Activated T-helper 1 cell treated with anti-CD3 and anti-CD28 coated beads, Interleukin-12 subunit alpha, Interleukin-12 subunit beta, Interleukin-2, Interleukin-4 antibody, amounts not matched to agents 30 ng/mL and 10 ng/mL and 1 ng/mL, durations not matched to agents 14 hours and 24 hours and 36 hours (primary cell): ENCODE measurements at places on chromosomes 12 and 14.

DNA sequence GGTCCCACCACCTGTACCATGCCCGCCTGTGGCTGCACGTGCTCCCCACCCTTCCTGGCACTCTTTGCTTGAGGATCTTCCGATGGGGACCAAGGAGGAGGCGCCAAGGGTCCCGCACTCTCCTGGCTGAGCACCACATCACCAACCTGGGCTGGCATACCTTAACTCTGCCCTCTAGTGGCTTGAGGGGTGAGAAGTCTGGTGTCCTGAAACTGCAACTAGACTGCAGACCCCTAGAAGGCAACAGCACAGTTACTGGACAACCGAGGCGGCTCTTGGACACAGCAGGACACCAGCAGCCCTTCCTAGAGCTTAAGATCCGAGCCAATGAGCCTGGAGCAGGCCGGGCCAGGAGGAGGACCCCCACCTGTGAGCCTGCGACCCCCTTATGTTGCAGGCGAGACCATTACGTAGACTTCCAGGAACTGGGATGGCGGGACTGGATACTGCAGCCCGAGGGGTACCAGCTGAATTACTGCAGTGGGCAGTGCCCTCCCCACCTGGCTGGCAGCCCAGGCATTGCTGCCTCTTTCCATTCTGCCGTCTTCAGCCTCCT, 1.1 kb downstream of the INHBE start:
- H3K4me1 ChIP-seq = peaks cover 39% of the 10 kb centered on the region
- no peak for DNase-seq
- H3K27ac ChIP-seq = peak overlapping the region; percentile 34
- H3K4me3 ChIP-seq = peak overlapping the region; percentile 73
- peaks cover 12% of the 10 kb centered on the region for H3K27me3 ChIP-seq
- no peaks in the 10 kb centered on the region for H3K36me3 ChIP-seq

- peaks cover 2% of the 10 kb centered on the region for H3K36me3 ChIP-seq
- no peaks in the 10 kb centered on the region for H3K27me3 ChIP-seq
- DNase-seq = peak; percentile 25
- peaks cover 16% of the 10 kb centered on the region for H3K4me1 ChIP-seq
- H3K27ac ChIP-seq = peak overlapping the region; percentile 95
Observed at GRCh38 chr14:105375635-105376057, 22.7 kb upstream of the TEX22 start.

DNA sequence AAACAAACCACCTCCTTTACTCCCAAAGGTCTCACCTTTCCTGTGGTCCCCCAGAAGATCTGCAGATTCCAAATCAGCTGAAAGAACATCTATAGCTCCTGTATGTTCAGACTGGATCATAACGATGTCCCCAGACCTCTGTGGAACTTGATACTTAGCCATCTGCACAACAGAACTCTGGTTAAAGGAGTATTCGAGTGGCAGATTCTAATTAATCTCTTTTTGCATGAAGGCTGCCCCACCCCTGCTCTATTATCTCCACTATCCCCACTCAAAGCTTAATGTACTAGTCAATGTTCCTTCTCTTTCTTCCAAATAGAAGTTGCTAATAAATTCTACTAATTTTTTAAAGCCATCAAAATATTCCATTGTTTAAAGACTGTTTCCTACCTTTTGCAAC, 22.8 kb downstream of the GSTZ1 start:
- H3K27me3 ChIP-seq = no peaks in the 10 kb centered on the region
- peaks cover 31% of the 10 kb centered on the region for H3K36me3 ChIP-seq
- H3K4me1 ChIP-seq = peaks cover 8% of the 10 kb centered on the region

GRCh38 chr12:58314610-58315009, 373.2 kb downstream of the ATP23 start:
- no peak overlapping the region for H3K4me3 ChIP-seq
- H3K36me3 ChIP-seq = no peaks in the 10 kb centered on the region
- no peak for DNase-seq

DNA sequence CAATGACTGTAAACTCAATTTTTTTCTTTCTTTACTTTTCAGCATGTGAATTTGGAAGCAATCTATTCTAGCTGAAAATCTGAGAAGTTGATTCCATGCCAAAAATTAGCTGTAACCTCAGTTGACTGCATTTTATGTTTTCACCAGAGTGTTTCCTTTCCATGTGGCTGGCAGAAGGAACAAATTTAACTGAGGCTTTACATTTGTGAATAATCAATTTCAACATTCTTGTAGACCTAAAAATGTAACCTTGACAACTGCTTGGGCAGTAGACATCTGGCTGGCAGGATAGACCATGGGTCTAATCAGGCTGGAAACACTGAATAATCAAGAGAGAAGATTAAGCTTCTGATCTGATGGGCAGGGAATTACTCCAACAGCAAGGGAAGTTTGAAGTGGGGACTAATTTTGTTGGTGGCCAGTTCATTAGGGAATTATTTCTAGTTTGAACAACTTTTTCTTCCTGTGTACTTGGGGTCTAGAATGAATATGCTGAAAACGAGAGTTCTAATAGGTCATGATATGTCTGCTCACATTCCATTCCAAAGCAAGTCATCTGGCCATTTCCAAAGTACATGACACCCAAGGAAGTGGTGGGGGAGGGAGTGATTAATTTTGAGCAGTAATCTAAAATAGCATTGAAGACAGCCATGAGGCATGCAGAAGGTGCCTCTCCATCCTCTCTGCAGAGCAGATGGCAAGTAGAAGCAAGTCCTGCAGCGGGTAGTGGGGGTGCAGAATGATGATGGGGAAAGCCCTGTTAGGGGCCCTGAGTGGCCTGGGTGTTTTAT, 68.2 kb downstream of the ATP23 start:
- no peaks in the 10 kb centered on the region for H3K4me1 ChIP-seq
- DNase-seq = no peak
- no peak overlapping the region for H3K4me3 ChIP-seq
- no peaks in the 10 kb centered on the region for H3K27me3 ChIP-seq
- H3K36me3 ChIP-seq = no peaks in the 10 kb centered on the region
- H3K27ac ChIP-seq = no peak overlapping the region

- no peak overlapping the region for H3K4me3 ChIP-seq
- no peak overlapping the region for H3K27ac ChIP-seq
- H3K4me1 ChIP-seq = no peaks in the 10 kb centered on the region
- H3K36me3 ChIP-seq = no peaks in the 10 kb centered on the region
- no peaks in the 10 kb centered on the region for H3K27me3 ChIP-seq
Observed at GRCh38 chr14:29222671-29223268, 456.2 kb downstream of the FOXG1 start.

DNA sequence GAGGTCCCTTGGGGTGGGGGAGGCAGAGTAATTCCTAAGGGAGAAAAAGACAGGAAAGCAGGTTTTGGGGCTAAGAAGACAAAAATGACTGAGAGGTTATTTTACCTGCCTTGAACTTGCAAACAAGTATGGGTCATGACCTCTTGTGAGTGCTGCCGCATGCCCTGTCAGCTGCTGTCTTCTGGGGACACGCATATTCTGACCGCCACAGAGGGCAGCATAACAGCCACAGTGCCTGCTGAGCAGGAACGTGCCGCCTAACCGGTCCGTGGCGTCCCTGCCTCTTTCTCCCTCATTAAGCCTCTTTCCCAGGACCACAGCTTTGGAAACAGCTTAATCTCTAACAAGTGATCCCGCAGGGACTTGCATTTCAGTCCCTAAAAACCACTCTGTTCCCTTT, 51.3 kb upstream of the KCNA1 start:
- no peaks in the 10 kb centered on the region for H3K36me3 ChIP-seq
- H3K27me3 ChIP-seq = peaks cover 32% of the 10 kb centered on the region
- no peak overlapping the region for H3K4me3 ChIP-seq
- DNase-seq = no peak
- peaks cover 31% of the 10 kb centered on the region for H3K4me1 ChIP-seq

- peaks cover 26% of the 10 kb centered on the region for H3K4me1 ChIP-seq
- H3K27ac ChIP-seq = peak overlapping the region; percentile 20
- peaks cover 21% of the 10 kb centered on the region for H3K36me3 ChIP-seq
- H3K27me3 ChIP-seq = no peaks in the 10 kb centered on the region
- no peak overlapping the region for H3K4me3 ChIP-seq
Observed at GRCh38 chr14:89325299-89325883, 91.6 kb downstream of the FOXN3 start.

DNA sequence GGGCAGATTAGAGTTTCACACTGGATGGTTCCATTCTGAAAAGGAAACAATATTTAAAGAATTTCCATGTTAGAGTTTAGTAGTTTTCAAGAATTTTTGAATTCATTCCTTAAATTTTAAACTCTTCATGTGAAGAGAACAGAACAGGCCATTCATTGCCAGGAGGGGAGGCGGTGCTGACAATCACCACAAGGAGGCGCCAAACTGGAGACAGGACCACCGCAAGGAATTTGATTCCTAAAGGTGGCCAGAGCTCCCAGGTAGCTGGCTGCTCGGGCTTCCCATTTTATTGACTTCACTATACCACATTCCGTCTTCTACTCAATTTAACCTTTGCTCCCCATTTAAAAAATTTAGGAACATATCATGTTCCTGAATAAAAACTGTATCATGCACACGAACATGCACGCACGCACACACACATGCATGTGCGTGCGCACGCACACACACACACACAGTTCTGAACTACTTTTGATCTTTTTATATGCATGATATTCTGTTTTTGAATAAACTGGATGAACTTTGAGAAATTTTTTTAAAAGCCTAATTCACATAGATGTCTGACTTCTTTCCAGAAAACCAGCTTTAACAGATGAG, 101.2 kb downstream of the NELL2 start:
- no peaks in the 10 kb centered on the region for H3K36me3 ChIP-seq
- peak; percentile 18 for DNase-seq
- H3K4me3 ChIP-seq = no peak overlapping the region
